Stromal cell of bone marrow (primary cell): ENCODE measurements at places on chromosomes 7 and 10.
A peak's percentile ranks its signal among the peaks of the same experiment; 100 is the strongest.

DNA sequence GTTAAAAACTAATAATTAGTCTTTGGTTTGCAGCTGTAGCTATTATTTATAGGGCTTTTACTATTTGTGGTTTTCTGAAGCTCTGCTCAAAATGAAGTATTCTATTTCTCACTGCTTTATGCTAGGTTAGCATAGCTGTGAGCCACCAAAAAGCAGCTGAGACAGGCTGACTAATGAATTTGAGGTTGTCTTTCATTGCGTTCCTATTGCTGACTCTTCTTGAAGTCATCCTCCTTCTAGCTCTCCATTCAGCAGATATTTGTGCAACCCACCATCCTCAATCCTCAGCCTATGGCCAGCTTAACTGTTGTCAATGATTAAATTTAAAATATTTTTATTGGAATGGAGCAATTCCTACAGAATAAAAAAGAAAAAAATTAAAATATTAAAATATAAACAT is 2.1 kb upstream of the RALA start:
- peak; percentile 80 for DNase-seq

GRCh38 chr10:119084896-119085295 is 4.3 kb upstream of the EIF3A start:
- DNase-seq, result no peak

DNA sequence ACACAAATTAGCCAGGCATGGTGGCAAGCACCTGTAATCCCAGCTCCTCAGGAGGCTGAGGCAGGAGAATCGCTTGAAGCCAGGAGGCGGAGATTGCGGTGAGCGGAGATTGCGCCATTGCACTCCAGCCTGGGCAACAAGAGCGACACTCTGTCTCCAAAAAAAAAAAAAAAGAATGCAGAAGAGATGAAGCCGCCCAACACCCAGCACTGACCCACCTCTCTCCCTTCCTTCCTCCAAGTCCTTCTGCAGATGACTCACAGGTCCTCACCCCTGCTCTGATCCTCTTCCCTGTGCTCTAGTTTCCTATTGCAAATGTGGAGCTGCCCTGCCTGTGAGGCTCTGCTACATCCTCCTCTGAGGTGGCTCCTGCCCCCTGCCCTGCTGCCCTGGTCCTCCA is 22.0 kb upstream of the OPALIN start:
- DNase-seq, result no peak

- no peak for DNase-seq
Observed at GRCh38 chr7:112869111-112869774, 79.0 kb upstream of the TMEM168 start.

GRCh38 chr10:6868036-6868725 is 288.1 kb upstream of the PRKCQ start:
- no peak for DNase-seq

GRCh38 chr7:128347647-128348097 is 4.0 kb upstream of the RBM28 start:
- no peak for DNase-seq

- DNase-seq, result no peak
Observed at GRCh38 chr10:77474386-77474785, 163.2 kb downstream of the KCNMA1 start.

DNA sequence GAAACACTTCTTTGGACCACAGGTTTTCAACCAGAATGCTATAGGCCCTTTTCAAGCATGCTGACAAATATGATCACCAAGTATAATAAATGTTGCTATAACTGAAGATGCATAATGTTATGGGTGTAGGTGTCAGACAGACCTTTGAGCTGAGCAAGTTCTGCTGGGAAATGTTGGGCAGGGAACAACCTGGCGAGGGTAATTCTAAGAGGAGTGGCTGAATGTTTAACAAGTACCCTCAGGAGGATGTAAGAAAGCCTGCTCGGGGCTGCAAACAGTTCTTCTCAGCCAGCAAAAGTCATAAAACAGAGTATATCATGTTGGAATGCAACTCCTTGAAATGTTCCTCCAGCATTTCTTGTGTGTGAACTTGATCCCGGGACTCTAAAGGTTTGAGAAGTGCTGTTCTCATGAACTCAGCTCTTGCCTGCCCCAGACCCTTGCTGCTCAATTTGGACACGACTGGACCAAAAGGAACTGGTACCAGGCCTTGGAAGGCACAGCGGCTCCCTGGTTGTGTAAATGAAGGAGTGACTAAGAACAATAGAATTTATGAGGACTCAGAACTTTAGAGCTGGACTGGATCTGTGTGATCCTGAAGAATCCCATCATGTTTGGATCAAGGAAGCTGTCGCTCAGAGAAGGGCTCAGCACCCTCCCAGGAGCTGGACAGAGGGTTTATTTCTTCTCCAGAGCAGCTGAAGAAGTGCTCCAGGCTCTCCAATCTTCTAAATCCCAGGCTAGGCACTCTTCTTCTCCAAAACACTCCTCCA is 143.2 kb upstream of the ANK3 start:
- no peak for DNase-seq

DNA sequence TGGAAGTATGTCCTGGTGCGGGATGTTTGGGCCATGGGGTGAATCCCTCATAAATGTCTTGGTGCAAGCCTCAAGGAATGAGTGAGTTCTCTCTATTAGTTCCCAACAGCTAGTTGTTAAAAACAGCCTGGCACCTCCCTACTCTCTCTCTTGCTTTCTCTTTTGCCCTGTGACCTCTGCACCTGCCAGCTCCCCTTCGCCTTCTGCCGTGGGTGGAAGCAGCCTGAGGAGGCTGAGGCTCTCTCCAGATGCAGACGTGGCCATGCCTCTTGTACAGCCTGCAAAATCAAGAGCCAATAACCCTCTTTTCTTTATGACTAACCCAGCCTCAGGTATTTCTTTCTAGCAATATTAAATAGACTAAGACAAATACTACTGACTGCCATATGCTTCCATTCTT is 210.3 kb downstream of the POM121L12 start:
- no peak for DNase-seq

DNA sequence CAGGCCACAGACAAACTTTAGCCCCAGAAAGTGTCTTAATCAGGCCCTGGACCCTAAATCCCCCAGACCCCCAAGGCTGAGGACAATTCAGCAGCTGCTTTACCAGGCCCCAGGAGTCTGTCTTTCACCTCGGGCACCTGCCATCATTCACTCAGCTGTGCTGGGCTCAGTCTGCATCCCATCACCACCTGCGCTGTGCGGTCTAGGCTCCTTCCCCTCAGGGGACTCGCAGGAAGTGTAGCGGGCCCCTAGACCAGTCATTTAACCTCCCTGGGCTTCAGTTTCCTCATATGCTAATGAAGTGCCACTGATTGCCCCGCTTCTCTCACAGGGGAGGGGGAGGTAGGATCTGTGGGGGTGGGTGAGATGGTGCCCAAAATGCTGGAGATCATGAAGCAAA is 76.4 kb upstream of the ZMIZ1 start:
- DNase-seq, result no peak

DNA sequence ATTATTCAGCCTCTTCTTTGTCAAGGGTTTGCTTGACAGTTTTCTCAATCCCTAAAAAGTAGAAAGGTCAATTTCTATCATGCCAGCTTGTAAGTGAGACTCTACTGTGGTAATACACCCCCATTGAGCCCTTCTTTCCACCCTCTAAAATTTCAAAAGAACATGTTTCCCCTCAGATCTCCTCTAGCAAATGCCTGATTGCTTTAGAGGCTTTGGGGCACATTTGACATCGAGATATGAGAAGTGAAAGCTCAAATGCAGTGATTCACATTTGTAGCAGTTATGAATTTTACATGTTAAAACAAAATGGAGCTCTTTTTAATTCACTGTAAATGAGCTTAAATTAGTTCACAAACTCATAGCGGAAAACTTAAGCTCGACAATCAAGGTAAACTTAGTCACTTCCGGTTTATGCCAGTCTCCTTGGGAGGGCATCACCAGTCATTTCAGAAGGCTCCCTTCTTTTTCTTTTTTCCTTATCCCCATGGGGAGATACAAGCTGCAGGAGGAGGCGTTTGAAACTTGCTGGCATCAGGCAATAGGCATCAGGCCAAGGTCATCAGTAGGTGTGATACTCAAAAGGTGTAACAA is 55.3 kb upstream of the ADO start:
- DNase-seq, result no peak

GRCh38 chr10:61751599-61751998 is 88.9 kb downstream of the CABCOCO1 start:
- DNase-seq, result no peak

DNA sequence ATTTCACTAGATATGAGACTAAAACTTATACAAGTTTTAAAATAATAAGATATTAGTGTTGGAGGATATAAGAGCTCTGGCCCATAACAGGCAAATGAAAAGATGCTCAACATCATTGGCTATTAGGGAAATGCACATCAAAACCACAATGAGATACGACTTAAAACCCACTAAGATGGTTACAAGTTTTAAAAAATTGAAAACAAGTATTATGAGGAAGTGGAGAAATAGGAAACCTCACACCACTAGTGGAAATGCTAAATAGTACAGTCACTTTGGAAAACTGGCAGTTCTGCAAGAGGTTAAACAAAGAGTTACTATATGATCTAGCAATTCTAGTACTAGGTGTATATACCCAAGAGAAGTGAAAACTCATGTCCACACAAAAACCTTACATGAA is 17.2 kb downstream of the PANK1 start:
- no peak for DNase-seq
